ENCODE measurements at places on chromosomes 5 and 9.

GRCh38 chr5:43336159-43336558, 22.9 kb upstream of the HMGCS1 start:
- no peak for DNase-seq

DNA sequence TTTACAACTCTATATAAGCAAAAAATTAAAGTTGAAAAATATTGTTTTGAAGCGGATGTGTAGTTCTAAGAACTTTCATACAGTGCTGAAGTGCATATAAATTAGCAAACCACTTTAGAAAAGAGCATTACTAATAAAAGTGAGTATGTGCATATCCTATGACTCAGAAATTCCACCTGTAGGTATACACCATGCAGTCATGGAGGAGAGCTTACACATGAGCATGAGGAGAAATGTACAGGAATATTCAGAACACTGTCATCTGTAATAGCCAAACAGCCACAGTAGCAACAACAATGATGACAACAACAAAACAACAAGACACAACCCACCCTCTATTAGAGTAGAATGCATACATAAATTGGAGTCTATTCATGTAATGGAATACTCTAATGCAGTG, 138.2 kb upstream of the ARRDC3 start:
- DNase-seq, result no peak

DNA sequence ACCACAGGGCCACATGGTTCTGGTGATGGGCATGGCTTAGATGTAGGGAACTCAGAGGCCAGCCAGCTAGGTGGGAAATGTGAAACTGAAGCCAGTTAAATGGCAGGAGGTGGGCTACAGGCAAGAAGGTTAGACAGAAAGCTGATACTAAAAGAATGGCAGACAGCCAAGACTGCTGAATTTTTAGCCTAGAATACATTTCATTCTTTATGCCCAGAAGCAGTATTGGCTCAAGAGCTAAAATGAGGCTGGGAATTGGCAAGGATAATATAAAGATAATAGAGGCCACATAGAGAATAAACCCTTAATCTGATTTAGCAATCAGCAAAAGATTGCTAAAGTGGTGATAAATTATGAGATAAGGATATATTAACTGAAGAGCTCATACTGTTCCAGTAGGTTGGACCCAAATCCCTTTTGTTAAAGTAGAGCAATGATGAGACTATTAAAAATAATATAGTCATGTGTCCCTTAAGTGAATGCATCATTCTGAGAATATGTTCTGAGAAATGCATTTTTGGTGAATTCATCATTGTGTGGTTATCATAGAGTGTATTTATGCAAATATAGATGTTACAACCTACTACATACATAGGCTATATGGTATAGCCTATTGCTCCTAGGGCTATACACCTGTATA, 234.3 kb downstream of the CHSY3 start:
- DNase-seq, result peak; percentile 48

GRCh38 chr9:79584655-79584982, 12.9 kb downstream of the TLE4 start:
- no peak for DNase-seq

DNA sequence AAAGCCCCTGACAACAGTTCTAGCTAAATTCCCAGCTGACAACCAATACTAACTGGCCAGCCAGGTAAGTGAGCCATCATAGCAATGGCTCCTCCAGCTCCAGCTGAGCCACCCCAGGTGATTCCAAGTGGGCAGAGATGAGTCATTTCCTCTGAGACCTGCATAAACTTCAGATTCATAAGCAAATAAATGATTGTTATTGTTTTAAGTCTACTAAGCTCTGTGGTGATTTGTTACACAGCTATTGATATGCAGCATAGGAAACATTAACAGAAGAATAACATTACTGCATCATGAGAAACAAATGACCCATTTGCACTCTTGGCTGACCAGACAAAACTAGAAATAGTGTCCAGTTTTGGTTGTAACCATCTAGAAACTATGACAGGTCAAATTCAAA, 60.3 kb downstream of the TTC39B start:
- no peak for DNase-seq

DNA sequence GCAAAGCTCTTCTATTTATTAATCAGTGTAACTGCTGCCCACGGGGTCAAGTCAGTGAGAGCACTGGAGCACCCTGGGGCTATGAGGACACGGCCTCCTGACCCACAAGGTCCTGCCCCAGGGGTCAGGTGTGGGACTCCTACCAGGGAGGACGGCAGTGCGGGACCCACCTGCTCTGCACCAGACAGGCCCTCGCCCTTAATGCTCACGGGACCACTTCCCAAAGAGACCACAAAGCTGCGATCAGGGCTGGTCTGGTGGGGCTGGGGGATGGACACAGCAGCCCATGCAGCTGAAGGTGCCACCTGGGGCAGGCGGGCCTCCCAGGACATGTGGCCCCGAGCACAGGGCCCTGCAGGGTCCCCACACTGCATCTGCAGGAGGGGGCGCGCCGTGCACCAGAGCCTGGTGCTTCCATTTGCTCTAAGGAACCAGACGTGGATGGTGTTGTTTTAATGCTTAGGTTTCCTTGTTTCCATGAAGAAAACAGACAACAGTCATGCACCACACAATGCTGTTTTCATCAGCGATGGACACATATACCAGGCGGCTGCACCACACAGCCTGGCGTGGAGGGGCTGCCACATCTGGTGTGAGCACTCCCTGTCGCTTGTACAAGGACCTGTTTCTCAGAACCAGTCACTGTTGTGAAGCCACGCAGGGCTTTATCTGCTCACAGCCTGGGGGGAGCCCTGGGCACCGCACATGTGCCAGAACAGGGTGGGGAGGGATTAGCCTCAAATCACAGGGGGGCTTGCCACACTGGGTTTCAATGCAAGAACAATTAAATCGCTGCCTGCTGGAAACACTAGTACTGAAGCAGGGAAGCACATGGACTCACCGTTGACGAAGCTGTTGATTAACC, 22.6 kb downstream of the CLPTM1L start:
- no peak for DNase-seq

DNA sequence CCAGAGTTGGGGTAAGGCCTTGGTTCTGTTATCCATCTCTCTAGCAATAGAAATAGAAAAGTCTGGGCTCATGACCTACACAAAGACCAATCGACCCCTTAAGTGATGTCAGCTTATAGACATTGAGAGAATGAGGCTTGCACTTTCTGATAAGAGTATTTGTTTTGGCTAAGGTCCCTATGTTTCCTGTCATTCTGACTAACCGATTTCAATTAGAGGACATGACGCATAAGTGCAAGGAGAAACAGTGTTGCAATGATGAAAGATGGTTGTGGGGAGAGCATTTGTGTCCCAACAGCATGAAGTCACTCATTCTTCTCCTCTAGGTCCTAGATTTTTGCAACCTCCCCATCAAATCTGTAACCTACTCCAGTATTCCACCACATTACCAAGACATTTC, 255.1 kb downstream of the MAT2B start:
- peak; percentile 79 for DNase-seq

GRCh38 chr5:79974886-79975285, 16.2 kb downstream of the MTX3 start:
- DNase-seq, result peak; percentile 59

DNA sequence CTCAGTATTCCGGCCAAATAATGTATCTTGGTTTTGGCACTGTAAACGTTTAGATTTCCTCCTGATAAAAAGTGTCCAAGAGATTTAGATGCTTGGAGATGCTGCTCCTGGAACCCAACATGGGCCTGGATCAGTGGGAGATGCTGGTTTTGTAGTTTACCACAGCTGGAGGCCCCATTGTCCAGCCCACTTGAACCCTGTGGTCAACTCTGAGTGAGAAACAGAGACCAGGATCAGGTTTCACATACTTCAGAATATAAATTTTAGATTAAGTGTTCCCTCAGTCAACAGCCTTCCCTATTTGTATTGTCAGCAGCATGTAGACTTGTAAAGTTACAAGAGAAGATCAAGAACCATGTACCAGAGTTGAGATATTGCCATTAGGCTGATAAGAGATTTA, 144.7 kb upstream of the C9orf72 start:
- no peak for DNase-seq
